ENCODE measurements at places on chromosomes 3 and 15.

DNA sequence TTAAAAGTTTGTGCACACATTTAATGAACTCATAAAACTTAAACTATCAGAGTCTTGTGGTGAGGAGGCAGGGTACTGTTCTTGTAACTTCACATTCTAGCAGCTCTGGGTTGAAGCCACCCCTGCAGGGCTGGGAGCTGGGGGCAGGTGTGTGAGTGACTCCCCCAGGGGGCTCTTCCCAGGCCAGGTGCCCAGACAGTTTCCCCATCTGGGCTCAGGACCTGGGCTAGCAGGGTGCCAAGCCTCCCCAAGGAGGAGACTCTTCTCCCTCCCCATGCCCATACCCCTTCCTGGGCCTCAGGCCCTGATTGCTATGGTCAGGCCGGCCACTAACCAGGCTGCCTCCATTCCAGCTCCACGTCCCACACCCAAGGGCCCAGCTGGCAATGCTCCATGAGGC lies 22.0 kb upstream of the CHCHD6 start:
- no peak for DNase-seq

GRCh38 chr15:69035205-69035917 lies 20.9 kb downstream of the NOX5 start:
- no peak for DNase-seq

DNA sequence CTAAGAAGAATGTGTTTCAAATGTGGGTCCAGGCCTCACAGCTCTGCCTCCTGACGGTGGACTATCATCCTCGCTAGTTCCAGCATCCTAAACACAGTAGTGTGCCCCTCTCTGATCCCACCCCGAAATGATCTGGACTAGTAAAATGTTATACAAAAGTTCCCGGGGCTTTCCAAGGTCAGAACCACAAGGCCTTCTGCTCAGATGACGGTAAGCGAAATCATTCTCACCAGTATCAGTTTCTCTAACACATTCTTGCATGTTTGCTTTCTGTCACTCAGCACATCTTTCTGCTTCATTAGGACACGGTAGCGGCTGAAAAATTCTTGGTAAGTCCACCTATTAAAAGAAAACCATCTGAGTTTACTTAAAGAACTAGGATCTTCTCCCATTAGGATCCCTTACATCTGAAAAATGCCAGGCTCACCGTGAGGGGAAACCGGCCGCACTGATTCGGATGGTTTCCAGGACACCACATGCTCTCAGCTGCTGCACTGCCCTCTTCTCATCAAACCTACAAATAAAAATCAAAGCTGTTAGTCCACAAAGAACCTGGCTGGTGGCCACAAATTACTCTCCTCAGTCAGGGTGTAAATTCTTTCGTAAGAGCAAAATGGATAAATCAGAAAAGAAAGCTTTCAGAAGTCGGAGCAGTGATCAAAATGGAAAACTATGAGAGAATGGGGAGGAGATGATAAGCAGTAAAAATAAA lies 83.9 kb upstream of the MYO5C start:
- no peak for DNase-seq

DNA sequence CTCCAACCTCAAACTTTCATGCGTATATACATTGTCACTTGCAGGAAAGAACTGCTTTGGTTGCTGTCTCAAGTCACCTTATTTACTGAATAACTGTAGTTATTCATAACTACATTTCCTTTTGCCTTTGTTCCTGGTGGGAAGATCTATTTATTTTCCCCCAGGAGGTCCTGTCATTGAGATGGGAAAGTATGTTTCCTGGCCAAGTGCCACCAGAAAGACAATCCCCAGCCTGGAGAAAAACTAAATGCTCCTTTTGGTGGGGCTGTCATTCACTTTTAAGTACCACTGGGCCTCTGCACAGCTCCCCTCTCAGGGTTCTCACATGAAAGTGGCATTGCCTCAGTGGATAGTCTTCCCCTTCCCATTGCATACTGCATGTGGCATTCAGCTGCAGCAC lies 59.8 kb downstream of the LRRC3B start:
- no peak for DNase-seq

- no peak for DNase-seq
Observed at GRCh38 chr15:97661796-97662195, 298.7 kb upstream of the ARRDC4 start.

DNA sequence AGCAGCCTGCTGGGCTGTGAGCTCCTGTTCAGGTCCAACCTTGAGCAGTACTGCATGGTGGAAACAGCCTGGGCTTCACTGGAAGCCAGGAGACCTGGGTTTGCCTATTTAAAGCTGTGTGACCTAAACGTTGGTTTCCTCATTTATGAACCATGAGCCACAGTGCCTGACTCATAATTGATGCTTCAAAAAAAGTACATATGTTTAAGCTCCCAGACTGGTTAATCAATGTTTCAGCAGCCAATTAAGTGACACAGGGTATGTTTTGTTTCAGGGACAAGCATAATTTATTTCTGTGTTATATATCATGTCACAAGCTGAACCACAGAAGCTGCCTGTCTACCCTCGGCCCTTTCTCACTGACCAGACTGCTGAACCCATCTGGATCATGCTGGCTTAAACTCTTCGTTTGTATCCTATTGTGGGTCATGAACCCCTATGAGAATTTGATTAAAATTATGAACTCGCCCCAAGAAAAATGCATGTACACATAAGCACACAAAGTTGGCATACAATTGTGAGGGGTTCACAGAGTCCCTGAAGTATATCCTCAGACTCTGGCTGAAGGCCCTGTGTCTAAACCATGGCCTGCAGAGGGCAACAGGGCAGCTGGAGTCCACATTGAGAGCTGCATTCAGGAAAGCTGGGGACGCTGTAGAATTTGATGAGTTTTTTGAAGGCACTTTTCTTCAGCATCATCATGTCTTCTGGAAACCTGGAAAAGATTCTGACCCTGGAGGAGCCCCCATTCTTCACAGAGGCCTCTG lies 23.7 kb downstream of the HDC start:
- no peak for DNase-seq

GRCh38 chr3:22089284-22089683 lies 338.3 kb upstream of the ZNF385D start:
- no peak for DNase-seq

DNA sequence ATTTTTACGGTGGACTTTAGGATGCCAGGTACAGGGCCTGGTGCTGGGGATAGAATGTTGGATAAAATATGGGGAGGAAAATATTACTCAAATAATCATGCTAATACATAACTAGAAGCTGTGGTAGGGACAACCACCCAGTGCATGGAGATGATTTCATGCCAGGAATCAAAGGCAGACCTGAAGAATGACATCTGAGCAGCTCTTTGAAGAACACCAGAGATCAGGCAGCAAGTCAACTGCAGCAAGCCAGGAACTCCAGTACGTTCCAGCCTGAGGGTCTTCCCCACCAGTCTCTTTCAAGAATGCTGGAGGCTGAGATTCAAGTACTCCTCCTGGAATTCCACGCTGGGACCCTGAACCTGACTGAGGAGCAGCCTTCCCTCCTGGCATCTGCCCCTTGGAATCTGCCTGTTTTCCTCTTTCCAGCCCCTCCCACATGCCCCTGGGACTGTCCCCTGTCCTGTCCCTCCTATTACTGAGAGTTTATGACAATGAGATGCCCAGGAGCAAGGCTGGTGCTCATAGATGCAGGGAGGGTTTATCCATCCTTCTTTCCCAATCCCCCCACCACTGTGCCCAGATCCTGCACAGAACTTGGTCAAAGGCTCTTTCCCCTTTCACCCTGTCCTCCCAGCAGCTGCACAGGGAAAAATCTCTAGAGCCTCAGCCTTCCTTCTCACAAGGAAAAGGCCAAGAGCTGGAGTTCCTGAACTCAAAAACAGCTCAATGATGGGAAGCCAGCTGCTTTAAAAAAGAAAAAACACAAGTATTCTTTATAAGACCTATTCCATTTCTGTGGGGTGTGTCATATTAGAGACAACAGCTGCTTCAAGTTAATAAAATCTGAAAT lies 68.0 kb downstream of the PDZRN3 start:
- no peak for DNase-seq

- no peak for DNase-seq
Observed at GRCh38 chr3:101128001-101128400, 134.8 kb upstream of the ABI3BP start.

- no peak for DNase-seq
Observed at GRCh38 chr3:66224220-66224619, 3.4 kb downstream of the SLC25A26 start.

GRCh38 chr3:143865302-143865701 lies 17.0 kb upstream of the SLC9A9 start:
- no peak for DNase-seq

DNA sequence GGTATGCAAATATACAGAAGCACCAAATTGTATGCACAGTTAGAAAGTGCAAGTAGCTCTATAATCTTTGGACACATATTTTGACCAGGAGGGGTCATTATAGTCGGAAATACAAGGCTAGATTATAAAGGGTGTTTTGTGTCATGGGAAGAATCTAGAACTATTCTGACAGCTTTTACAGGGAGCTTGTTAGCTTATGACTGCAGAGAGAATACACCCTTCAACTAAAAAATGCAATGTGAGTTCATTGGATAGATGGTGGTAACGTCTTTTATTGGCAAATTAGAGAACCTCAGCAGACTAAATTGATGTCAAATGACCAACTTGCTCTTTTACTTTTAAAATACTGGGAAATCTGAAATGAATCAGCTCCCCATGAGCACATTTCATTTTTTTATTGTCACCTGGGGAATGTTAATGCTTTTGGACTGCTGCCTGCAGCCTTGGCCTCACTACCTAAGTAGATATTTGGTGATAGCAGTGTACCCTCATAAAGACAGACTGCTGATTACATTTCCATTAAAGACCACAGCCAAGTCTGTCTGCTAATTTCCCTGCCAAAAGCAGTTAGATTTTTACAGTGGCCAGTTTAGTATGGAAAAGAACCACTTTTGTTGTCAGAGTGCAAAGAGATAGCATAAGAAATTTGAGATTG lies 515.9 kb upstream of the DPPA4 start:
- DNase-seq = no peak

DNA sequence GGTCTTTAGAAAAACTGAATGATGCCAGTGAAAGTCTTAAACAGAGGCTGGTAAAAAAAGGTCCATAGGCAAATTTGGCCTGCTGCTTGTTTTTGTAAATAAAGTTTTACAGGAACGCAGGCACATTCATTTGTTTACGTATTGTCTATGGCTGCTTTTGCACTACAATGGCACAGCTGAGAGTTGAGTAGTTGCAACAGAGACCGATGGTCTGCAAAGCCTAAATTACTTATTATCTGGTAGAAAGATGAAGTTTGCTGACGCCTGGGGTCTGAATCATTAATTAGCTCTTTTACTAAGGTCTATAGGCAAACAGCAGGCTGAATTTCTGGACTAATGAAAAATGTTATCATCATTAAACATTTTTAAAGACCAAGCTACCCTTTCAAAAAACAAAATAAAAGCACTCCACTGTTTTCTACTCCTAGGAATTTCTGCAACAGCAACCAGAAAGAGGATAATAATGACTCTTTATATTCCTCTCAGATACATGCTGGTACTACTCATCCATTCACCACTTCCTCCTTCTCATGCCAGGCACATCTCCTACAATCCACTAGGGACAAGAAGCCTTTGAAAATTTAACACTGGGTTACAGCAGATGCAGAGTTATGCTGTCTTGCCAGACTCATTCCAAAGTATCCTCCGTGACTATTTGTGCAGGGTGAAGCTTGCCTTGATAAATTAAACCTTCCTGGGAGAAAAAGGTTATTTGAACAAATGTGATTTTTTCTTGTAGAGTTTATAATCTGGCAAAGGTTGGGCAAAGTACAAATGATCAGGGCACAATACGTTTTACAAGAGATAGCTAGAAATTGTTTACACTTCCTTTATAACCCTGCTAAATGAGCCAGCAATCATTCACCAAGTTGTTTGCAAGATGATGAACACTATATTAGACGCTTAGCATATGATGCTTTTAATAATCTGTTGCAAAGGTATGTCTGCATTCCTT lies 6.0 kb downstream of the GATM start:
- no peak for DNase-seq
